NCI-H146 (cell line): ENCODE measurements at places on chromosomes 2 and 18.

GRCh38 chr18:23456835-23457234 is 3.7 kb downstream of the RIOK3 start:
- no peak for DNase-seq

GRCh38 chr2:68911246-68911645 is 40.0 kb upstream of the BMP10 start:
- DNase-seq = no peak

GRCh38 chr2:28515176-28515751 is 19.4 kb downstream of the PLB1 start:
- DNase-seq = no peak

GRCh38 chr2:152406836-152407161 is 71.8 kb downstream of the FMNL2 start:
- no peak for DNase-seq

DNA sequence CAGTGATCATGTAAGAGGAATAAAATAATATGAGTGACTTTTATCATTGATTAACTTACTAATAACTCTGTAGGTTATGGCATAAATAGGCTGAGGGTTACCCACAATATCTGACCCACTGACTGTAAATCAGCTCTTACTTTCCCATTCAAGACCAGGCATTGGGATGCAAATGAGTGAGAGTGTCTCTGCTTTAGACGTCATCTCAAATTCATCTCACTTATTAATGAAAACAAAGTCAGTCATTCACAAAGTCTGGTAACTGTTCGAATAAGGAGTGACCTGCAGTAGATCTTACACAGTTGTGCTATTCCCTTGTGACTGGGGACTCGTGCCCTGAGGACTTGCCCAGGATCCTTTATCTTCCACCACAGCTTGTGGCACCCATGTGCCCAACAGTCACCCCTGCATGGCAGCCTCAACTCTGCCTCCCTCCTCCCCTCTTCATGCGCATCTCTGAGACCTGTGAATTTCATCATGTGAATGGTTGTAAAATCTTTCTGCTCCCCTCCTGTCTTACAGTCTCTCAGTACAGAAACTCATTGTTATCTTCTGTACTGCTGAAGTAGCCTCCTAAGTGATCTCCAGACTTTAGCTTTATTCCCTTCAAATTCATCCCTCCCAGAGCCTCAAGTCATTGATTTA is 131.4 kb downstream of the ARHGAP28 start:
- DNase-seq = no peak

DNA sequence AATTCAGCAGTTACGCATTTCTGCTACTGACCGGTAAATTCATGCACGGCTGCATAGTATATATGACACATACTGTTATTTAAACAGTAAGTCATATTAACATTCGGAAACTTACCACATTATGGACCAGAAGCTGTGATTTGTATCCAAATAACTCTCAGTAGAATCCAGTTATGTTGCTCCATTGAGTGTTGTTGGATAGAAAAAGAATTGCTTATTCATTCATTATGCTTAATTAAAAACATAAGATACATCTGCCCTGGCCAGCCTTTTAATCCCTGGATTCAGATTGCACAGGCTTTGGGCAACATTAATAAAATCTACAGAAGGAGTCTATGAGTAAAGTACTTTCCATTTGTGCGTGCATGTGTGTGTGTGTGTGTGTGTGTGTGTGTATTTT is 111.3 kb downstream of the CPS1 start:
- no peak for DNase-seq

DNA sequence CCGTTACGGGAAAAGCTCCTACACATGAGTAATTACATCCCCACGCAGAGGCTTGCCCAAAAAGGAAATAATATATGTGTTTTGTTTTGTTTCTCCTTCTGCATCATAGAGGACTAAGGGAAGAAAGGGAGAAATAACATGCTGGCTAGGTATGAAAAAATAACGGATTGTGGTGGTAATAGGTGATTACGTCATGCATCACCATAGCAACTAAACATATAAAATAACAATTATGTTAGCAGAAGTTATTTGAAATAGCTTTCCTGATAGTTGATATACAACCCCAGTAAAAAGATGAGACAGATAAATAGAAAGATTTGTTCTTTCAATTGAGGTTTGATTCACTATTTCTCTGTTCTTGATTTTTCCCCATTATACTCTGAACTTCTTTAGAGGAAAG is 518.0 kb downstream of the ZNF516 start:
- no peak for DNase-seq

- no peak for DNase-seq
These were observed 50.5 kb downstream of the DHRS9 start for GRCh38 chr2:169119851-169120250.

DNA sequence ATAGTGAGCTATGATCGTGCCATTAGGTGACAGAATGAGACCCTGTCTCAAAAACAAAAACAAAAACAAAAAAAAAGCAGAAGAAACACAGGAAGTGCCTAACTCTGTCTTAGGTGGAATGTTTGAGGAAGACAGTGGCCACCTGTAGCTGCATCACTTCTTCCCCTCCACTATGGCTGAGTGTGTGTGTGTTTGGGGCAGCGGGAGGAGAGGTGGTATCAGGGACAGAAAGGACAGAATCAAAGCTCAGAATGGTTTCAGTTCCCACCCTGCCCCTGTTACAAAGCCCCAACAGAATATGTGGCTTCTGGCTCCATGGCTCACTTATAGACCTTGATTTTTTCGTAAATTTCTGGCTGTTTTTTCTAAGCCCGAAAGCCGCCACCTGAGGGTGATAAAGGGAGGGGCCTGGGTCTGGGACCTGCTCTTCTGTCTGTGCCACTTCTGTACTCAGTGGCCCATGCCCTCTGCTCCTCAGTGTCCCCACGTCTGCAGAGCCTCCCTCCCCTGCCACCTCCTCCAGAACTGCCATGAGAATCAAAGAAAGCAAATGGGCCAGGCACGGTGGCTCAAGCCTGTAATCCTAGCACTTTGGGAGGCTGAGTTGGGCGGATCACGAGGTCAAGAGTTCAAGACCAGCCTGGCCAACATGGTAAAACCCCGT is 27.4 kb downstream of the SERTAD2 start:
- DNase-seq = no peak

DNA sequence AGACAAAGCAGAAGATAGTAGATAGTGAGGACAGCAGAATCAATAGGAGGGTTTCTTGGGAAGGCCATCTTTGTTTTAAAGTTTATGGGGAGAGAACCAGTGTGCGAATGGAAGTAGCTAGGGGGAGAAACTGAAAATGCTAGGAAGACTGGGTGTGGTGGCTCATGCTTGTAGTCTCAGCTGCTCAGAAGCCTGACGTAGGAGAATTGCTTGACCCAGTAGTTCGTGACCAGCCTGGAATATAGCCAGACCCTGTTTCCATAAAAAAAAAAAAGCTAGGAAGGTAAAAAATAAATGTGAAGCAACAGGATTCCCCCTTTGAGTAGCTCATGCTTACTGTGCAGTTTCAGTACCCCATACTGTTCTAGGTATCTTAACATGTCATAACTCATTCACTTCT is 19.2 kb upstream of the DRC1 start:
- no peak for DNase-seq

GRCh38 chr2:15275346-15275745 is 285.8 kb downstream of the NBAS start:
- no peak for DNase-seq

DNA sequence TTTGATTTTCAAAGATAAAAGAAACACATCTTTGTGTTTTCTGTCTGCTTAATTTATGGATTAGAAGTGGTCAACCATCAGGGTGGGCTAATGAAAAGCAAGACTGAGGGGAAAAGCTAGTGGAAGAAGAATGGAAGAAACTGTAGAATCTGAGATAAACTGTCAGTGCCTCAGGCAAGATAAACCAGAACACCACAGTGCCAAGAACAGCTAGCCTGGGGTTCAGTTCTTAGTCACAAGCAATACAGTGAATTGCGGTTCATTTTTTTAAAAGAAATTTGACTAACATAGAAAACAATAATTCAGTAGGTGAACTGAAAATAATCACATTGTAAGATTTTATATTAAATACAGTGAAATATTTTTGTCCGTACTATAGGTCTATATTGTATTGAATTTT is 22.0 kb upstream of the LNPK start:
- DNase-seq = no peak

GRCh38 chr18:55748227-55748738 is 160.3 kb upstream of the TCF4 start:
- DNase-seq = no peak

GRCh38 chr2:47043891-47044239 is 111.2 kb downstream of the STPG4 start:
- DNase-seq = peak; percentile 22

DNA sequence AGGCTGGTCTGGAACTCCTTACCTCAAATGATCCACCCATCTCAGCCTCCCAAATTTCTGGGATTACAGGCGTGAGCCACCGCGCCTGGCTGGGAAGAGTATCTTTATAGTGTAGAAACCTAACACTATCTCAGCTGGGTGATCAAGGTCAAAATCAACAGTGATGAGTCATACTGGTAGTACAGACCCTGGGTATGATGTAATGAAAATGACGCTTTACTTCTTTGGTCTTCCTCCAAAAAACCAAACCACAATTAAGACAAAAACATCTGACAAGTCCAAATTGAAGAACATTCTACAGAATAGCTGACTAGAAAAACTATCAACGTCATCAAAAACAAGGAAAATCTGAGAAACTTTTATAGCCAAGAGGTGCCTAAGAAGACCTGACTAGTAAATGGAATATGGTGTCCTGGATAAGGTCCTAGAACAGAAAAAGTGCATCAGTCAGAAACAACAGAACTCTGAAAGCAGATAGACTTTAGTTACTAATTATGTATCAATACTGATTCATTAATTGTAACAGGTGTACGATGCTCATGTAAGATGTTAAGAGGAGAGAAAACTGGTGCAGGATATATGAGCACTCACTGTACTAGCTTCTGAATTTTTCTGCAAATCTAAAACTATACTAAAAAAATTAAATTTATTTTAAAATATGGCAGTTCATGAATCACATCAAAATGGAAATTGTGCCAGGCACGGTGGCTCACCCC is 25.4 kb downstream of the PDCL3 start:
- DNase-seq = no peak

- no peak for DNase-seq
These were observed 5.7 kb upstream of the TET3 start for GRCh38 chr2:73979021-73979420.

DNA sequence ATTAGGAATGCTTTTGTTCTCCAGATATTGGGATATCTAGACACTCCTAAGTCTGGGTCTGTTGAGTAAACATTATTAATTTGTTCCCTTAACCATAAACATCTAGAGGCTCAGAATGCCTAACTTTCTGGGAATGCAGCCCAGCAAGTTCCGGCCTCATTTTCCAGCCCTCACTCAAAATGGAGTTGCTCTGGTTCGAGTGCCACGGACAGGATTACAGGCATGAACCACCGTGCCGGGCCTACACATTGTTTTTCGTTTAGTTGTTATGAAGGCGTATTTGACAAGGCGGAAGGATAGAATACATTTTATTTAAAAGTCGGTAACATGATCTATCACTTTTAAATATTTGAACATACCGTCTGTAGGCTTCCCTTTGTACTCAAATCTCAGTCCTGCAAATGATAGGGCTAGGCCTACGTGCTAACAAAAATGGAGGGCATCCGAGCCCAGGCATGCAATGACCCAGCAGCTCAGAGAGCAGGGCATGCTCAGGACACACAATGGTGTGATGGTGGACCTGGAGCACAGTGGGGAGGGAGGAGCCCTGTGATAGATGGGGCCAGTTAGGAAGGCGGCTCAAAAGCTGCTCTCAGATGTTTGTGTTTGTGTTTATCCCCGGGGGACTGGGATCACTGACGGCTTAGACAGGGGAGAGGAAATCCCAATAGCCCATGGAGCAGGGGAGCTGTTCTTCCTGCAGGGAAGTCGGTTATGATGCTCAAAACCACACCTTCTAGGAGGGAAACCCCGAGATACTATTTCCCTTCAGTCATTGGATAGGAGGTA is 2.9 kb upstream of the SCYGR1 start:
- DNase-seq = no peak

GRCh38 chr18:13545955-13546354 is 180.4 kb downstream of the FAM210A start:
- DNase-seq = no peak

GRCh38 chr2:170707821-170708795 is 7.0 kb upstream of the SP5 start:
- no peak for DNase-seq

DNA sequence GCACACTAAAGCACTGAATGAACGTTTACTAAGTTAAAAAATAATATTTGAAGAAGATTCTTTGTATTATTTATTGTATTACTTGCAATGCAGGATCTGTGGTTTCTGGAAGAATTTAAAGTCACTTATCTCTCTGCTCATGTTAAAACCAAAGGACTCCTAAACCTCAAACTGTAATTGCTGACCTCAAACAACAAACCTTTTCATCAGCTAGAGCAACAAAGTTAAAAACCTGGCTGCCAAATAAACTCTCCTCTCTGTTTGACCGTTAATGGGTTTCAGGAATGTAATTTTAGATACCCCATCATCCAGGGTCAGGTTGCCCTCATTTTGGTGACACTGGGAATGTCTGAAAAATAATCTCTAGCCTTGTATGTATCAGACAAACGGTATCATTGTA is 239.1 kb downstream of the TGIF1 start:
- DNase-seq = no peak

- DNase-seq = no peak
These were observed 68.0 kb downstream of the FAM171B start for GRCh38 chr2:186761814-186762213.

- DNase-seq = peak; percentile 32
These were observed 594.3 kb upstream of the NETO1 start for GRCh38 chr18:73462092-73462491.

GRCh38 chr2:197273485-197273884 is 37.1 kb downstream of the ANKRD44 start:
- peak; percentile 65 for DNase-seq

- DNase-seq = no peak
These were observed 42.0 kb downstream of the EPAS1 start for GRCh38 chr2:46339200-46339599.

DNA sequence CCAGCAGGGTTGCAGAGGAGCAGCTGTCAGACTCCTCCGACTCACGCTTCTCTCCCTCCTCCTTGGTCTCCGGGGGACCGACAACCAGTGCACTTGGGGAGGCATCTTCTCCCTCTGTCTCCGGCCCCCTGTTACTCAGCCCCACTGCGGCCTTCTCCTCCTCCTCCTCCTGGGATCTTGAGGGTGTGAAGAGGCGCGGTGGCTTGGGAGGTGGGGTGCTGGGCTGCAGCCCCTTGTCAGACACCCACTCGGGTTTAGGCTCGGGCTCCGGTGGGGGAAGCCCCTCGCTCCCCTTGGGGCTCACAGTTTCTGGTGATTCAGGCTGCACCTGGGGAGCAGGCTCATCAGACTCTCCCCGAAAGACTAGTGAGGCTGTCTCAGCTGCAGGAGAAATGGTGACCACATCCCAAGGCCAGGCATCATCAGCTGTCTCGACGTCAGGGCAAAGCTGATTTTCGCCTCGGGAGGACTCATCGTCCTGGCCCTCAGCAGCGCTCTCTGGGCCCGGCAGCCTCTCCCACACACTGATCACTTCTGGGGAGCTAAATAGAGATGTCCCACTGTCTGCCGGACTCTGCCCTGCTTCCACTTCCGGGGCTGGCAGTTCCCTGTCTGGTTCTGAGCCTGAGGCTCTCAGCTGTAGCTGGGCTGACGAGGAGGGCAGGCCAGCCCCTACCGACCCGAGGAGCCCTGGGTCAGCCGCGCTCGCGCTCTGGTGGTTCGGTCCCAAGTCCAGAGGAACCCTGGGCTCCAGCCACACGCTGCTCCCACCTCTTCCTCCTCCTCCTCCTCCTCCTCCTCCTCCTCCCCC is 9.0 kb upstream of the SFXN5 start:
- DNase-seq = no peak
